Activated T-cell treated with anti-CD3 and anti-CD28 coated beads, Interleukin-2, amount 50 U/mL, for 24 hours (primary cell): ENCODE measurements at places on chromosomes 16 and 17.
A peak's percentile ranks its signal among the peaks of the same experiment; 100 is the strongest.

GRCh38 chr17:50181591-50182560 lies 16.1 kb downstream of the SGCA start:
- no peak for DNase-seq

DNA sequence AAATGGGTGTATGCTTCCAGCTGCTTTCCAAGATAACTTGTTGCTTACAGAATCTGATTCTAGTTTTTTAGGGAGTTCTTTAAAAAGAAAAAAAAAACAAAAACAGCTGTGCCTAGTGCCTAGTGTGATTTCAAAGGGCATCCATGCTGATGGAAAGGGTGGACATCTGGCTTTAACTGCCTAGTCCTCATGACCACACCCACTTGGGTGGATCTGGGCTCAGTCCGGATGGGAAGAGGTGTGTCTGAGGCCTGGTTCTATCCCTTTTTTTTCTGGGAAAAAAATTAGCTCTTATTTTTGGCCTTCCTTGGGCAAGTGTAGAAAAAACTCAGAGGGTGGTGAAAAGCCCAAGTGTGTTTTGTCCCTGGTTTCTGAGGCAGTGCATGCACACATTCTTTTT lies 132.3 kb upstream of the CDH11 start:
- no peak for DNase-seq

GRCh38 chr16:4371357-4372000 lies at the start of gene VASN:
VASN (plus strand) TSS chr16:4371848; CDS start chr16:4380878, 9,030 bp downstream.
- peak; percentile 87 for DNase-seq

DNA sequence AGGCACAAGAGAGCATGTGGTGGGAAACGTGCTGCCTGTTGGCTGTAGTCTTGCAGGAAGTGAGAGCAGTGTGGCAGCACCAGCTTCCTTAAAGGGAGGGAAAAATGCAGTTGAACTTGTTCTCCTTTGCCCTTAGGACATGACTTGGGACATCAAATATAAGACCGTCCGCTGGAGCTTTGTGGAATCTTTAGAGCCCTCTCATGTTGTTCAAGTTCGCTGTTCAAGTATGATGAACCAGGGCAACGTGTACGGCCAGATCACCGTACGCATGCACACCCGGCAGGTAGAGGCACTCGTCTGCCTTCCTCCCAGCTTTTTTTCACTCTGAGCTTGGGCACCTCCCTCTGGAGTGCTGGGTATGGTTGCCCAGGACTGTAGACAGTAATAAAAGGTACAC lies 23.3 kb downstream of the GPR179 start:
- no peak for DNase-seq

GRCh38 chr16:29662000-29662728 lies 883 bp upstream of the SPN start:
- DNase-seq: no peak

DNA sequence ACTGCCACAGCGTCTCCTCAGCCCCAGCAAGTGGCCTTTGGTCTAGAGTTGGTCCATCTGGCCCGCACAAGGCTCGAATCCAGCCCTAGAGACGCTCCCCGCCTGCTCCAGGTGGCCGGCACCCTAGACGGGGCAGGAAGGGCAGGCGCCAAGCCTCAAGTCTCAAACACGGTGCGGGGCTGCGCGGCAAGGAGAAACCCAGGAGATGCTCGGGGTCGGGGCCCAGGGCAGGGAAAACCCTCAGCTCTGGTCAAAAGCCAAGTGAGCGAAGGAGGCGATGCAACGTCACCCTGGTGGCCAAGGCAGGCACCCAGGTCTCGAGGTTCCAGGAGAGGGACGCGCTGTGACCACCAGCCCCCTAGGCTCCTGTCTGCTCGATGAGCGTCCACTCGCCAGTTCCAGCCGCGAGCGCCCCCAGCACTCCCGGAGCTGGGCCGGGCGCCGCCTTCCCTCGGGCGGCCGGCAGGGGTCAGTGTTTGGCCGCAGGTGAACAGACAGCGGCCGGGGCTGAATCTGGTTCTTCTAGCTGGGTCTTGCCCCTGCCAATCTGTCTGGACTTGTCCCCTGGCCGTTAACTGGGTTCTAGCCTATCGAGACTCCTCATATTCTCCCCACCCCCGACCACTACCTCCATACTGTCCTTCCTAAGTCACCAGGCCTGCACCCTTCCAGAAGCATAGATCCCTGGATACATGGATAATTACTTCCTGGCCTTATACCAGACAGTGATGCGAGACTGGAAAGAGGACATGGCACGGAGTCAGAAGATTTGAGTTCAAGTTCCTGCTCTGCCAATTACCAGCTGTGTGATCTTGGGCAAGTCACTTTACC lies 44.0 kb downstream of the PRAC1 start:
- DNase-seq: peak; percentile 86

- no peak for DNase-seq
These were observed 8.6 kb downstream of the ATP2A3 start for GRCh38 chr17:3955673-3955988.
